ENCODE measurements at places on chromosomes 13 and 19. TPM values are rescaled to one million over a fixed set of nuclear protein-coding genes. Genes with fewer than 3 reads are reported as not detected.

The ZBTB32 gene
- 231 TPM for total RNA-seq

The ZNF546 gene
- total RNA-seq: 5.2 TPM

The ANKRD24 gene
- total RNA-seq: 0.30 TPM

The TMTC4 gene
- total RNA-seq: 19.2 TPM

The BEST2 gene
- total RNA-seq: 0.11 TPM

The C13orf42 gene
- total RNA-seq: not detected

The DAND5 gene
- total RNA-seq: not detected

The MATK gene
- total RNA-seq: 27.5 TPM

The AMH gene
- total RNA-seq: 4.3 TPM

DNA sequence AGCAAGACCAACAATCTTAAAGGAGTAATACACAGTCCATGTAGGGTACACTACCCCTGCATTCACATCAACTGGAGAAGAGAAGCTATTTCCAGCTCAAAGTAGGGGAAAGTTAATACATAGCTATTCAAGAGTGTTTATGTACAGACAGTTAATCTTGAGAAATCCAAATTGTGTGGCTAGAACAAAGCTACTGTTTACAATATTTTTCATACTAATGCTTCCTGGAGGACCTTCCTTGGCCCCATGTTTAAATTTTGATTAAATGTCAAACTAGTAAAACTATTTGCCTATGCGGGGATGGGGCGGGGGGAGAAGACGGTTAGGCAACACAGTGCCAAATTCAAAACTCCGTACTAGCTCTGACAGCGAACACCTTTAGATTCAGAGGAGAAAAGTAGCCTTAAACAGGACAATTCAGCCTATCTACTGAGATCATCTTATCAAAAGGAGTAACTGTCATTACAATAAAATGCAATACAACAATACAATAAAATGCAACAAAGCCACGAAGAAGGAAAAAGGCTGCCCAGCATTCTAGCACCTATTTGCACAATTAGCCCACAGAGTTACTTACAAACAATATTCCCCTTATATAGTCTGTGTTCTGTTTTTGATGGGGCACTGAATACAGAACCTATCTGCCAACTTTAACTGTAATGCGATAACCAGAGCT is 29.1 kb downstream of the BRD4 start:
- no peak for DNase-seq

- no peak for DNase-seq
These were observed 55.1 kb upstream of the TNFRSF19 start for GRCh38 chr13:23515116-23515515.

DNA sequence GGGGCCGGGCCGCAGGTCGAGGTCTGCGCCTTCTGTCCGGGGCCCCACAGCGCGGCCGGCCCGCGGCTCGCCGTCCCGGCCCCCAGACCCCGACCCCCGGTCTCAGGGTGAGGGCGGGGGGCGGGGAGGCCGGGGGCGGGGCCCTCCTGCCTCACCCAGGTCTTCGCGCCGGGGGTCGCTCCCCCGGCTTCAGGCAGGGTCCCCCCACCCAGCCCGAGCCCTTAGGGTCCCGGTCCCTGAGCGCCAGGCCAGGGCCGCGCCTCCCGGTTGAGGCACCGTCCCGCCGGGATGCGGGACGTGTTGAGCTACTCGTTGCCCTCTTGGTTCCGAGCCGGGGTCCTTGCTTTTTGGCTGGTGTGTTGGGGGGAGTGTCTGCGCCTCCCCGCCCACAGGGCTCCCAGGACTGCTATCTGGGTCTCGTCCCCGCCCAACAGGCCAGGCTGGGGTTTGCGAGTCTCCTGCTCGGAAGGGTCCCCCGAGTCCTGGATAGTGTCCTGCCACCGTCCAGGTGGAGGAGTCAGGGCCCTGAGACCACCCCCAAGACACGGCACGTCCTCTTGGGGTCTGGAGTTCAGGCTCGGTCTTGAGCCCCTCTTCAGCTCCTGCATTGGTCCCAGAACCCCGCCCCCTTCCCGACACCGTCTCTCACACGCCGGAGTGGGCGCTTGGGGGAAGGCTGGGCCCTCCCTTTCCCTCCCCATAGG is 452 bp downstream of the PIAS4 start:
- no peak for DNase-seq

DNA sequence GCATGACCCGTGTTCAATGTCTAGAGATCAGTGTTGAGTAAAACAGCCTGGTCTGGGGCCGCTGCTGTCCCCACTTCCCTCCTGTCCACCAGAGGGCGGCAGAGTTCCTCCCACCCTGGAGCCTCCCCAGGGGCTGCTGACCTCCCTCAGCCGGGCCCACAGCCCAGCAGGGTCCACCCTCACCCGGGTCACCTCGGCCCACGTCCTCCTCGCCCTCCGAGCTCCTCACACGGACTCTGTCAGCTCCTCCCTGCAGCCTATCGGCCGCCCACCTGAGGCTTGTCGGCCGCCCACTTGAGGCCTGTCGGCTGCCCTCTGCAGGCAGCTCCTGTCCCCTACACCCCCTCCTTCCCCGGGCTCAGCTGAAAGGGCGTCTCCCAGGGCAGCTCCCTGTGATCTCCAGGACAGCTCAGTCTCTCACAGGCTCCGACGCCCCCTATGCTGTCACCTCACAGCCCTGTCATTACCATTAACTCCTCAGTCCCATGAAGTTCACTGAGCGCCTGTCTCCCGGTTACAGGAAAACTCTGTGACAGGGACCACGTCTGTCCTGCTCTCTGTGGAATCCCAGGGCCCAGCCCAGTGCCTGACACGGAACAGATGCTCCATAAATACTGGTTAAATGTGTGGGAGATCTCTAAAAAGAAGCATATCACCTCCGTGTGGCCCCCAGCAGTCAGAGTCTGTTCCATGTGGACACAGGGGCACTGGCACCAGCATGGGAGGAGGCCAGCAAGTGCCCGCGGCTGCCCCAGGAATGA is 1.5 kb upstream of the CEACAM5 start:
- DNase-seq: peak; percentile 58

DNA sequence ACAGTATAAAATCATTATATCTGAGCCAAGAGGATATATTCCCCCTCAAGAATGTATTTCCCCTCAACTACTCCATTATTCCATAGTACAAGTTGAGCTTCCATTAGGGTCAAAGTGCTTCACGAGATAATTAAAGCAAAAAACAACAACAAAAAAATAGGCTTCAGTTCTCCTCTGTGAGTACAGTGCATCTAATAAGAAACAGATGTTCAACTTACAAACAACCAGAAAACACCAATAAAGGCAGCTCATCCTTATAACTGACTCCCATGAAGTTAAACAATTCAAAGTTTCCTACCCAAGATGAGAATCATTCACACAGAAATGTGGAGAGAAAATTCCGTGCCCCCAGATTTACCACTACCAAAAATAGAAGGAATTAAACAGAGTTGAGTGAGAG is 854.4 kb downstream of the PCDH9 start:
- no peak for DNase-seq

GRCh38 chr19:41720103-41720502 is 11.7 kb downstream of the CEACAM5 start:
- DNase-seq: no peak

DNA sequence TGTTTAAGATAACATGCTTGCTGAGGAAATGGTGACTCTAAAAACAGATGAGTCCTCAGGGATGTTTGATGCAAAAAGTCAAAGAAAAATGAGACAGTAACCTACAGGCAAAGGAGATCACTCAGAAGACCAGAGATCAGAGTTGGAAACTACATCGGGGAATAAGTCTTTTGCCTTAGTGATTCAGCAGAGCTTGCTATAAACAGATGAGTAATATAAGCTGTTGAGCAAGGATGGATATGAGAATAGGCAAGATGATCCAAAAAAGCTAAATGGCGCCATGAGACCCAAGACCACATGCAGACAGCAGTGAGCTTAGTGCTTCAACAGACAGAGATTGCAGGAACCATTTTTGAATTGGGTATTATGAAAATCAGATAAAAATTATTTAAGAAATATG is 168.6 kb downstream of the POSTN start:
- no peak for DNase-seq

DNA sequence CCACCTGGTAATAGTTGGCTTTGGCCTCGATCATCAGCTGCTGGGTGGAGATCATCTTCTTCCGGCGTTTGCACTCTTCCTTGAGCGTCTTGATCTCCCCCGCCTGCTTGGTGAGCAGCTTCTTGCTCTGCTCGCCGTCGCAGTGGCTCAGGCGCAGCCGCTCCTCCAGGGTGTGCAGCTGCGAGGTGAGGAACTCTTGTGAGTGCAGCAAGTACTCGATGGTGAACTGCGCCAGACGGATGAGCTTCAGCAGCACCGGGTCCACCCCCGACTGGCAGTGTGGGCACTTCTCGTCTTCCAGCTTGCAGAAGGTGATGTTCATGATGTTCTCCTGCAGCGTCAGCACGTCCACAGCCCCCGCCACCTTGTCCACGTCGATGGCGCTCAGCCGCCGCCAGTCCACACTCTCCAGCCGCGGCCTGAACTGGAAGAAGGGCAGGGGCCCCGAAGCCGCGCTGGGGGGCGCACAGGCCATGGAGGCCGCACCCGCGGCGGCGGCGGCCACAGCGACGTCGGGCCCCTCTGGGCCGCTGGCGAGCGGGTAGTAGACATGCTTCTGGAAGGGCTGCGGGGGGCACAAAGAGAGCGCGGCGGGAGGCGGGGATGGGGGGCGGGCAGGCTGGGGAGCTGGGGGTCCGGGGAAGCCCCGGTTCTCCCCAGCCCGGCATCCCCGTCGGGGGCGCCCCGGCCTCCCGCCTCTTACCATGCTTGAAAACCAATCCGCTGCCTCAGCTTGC is 3.0 kb downstream of the DZIP1 start:
- DNase-seq: no peak

GRCh38 chr19:10946958-10947657 is 13.7 kb upstream of the SMARCA4 start:
- no peak for DNase-seq

DNA sequence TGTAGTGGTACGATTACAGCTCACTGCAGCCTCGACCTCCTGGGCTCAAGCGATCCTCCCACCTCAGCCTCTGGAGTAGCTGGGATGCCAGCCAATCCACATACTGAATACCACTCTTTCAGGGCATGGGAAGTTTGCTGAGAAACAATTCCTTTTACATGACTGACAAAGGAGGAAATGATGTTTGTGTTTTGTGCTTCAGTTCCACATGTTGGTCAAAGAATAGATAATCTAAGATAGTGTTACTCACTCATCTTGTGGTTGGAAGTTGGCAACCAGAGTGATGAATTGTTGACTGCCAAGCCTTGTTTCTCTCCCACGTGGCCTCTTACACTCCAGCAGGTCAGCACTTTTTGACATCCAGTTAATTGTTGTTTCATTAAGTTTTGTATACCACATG is 7.6 kb downstream of the MBD3L2B start:
- no peak for DNase-seq

GRCh38 chr13:32986552-32986951 is 29.7 kb upstream of the KL start:
- DNase-seq: no peak

GRCh38 chr13:19062801-19063200 is 118.8 kb downstream of the TUBA3C start:
- DNase-seq: no peak

- peak; percentile 8 for DNase-seq
These were observed 154.2 kb upstream of the KLF12 start for GRCh38 chr13:74288361-74288911.

GRCh38 chr19:13104360-13104847 is 1.7 kb upstream of the LYL1 start:
- DNase-seq: peak; percentile 62

- peak; percentile 36 for DNase-seq
These were observed 1.2 kb downstream of the SLC7A1 start for GRCh38 chr13:29594303-29594709.

- no peak for DNase-seq
These were observed 505 bp upstream of the CEACAM5 start for GRCh38 chr19:41707871-41708371.

GRCh38 chr13:37667702-37668101 is 69.1 kb upstream of the POSTN start:
- no peak for DNase-seq

GRCh38 chr19:10686661-10687517 is 14.3 kb upstream of the QTRT1 start:
- no peak for DNase-seq

DNA sequence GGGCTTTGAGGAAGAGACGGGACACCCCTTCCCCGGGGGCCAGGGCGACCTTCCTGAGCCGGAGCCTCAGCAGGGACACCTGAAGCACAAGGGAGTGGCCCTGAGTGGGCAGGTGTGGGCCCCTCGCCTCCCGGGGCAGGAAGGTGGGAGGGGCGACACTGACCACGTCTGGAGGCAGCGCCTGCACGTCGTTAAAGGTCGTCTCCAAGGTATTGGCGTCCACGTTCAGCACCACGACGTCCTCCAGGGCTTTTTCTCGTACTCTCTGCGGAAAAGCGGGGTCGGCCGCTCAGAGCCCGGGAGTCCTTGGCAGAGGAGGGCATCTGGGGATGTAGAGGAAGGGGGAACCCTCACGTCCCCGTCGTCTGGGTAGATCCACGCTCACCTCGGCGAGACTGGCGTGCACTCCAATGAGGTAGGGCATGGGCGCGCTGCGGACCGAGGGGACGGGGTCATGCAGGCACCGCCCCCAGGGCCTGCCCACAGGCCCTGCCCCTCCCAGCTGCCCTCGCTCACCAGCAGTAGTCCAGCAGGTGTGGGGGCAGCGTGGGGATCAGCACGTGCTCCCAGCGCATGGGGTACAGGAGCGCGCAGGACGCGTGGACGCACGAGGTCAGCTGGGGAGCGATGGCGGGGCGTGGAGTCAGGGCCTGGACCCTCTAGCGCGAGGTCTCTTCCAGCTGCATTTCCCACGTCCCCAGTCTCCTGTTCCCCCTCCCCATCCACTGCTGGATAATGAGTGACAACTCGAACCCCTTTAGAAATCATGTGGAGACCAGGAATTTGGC is 6.1 kb downstream of the DENND1C start:
- DNase-seq: no peak

GRCh38 chr13:111534751-111535522 is 214.5 kb downstream of the TEX29 start:
- no peak for DNase-seq

DNA sequence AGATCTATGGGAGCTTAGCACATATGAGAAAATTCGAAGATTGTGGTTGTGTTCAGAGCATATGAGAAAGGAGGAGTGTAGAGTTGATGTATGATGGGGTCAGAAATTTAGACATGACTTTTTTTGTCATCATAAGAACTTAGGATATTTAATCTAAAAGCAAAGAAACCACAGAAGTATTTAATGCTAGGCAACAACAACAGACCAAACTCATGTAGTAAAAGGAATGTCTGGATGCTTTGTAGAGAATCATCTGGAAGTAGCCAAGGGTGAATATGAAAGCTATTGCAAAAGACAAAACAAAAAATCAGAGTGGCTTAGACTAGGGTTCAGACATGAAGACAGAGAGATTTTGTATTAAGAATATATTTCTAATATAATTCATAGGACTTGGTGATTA is 190.3 kb downstream of the SLITRK1 start:
- DNase-seq: no peak

GRCh38 chr19:903266-903797 is 9.7 kb downstream of the R3HDM4 start:
- no peak for DNase-seq

- no peak for DNase-seq
These were observed 67.3 kb downstream of the ATP11A start for GRCh38 chr13:112756967-112757758.
